ENCODE measurements at places on chromosomes 7 and 10.

DNA sequence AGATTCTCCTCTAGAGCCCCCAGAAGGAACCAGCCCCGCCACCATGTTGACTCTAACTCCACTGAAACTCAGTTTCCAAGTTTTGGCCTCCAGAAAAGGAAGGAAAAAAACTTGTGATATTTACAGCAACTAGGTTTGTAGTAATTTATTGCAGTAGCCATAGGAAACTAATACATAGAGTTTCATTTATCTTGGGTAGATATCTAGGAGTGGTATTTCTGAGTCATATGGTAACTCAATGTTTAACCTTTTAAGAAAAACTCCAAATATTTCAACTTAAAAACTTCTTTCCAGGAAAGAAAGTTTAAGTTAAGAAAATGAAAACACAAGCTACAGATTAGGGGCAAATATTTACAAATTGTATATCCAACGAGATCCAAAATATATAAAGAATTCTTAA, 576.7 kb downstream of the KCNMA1 start:
- no peak for DNase-seq

- DNase-seq, result peak; percentile 40
Measured at GRCh38 chr10:81036257-81036656, 498.6 kb downstream of the SH2D4B start.

DNA sequence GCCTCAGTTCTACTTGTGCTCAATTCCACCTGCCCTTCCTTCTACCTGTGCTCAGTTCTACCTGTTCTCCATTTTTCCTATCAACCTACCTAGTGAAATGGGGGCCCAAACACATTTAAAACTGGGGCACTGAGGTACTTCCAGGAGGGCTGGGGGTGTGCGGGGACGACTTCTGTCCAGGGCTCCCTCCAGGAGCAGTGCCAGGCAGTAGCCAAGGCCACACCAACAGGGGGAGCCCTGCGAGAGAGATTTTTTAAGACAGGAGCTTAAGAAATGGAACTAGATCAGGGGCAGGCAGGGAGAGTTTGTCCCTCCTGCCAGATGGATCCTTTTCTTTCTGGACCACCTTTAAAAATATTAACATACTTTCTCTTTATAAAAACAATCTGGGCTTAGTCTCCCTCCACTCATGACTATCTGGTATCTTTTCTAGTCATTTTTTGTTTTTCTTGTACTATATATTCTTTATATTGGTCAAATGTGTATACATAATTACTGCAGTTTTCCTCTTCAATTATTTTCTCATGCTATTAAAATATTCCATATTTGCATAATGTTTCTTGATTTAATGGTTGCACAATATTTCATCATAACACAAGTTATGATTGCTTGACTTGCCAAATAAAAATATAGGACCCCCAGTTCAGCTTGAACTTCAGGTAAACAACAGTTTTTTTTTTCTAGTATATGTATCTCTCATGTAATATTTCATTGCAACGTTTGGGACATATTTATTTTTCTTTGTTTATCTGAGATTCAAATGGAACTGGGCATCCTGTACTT, 47.3 kb upstream of the INSYN2A start:
- DNase-seq, result no peak

GRCh38 chr7:3533040-3533439, 232.0 kb downstream of the SDK1 start:
- no peak for DNase-seq

- no peak for DNase-seq
Measured at GRCh38 chr10:116787053-116787659, 44.8 kb upstream of the HSPA12A start.

DNA sequence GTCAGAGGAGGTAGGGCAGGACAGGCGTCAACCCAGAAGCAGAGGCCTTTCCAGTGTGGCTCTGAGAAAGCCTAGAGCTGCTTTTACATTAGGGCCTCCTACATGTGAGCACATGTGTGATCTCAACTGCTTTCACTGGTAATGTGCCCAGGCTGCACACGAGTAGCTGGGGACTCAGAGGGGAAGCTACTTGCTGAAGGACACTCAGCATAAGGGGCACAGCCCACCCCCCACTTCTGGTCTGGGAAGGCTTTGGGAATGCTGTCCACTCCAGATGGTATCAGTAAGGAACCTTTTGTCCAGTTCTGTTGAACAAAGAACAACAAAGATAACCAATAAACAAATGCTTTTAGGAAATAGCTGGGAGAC, 18.9 kb downstream of the PRF1 start:
- no peak for DNase-seq

- no peak for DNase-seq
Measured at GRCh38 chr7:115417662-115418061, 495.8 kb downstream of the MDFIC start.

GRCh38 chr7:51067757-51068156, 248.9 kb downstream of the COBL start:
- DNase-seq, result peak; percentile 39

- no peak for DNase-seq
Measured at GRCh38 chr7:73919694-73920375, 58.9 kb downstream of the TMEM270 start.

DNA sequence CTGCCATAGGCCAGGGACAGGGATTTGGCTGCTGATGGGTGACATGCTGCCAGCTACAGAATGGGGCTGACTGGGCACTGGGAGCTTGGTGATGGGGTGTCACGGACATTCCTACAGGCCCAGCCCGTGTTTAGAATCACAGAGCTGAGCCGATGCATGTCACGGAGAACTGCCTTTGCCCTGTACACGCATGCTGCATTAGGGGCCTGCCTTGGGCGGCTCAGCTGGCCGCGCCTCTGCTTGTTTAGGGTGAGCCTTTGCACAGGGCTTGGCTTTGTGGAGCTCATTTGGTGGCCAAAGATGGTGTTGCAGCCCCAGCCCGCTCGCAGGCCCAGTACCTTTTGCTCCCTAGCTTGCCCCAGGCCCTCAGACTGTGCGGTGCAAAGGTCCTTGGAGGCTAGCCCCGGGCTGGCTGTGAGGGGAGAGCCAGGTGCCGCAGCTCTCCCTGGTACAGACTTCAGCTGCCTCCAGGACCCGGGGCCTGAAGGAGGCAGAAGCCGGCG, 108.4 kb upstream of the BTBD16 start:
- DNase-seq, result no peak

DNA sequence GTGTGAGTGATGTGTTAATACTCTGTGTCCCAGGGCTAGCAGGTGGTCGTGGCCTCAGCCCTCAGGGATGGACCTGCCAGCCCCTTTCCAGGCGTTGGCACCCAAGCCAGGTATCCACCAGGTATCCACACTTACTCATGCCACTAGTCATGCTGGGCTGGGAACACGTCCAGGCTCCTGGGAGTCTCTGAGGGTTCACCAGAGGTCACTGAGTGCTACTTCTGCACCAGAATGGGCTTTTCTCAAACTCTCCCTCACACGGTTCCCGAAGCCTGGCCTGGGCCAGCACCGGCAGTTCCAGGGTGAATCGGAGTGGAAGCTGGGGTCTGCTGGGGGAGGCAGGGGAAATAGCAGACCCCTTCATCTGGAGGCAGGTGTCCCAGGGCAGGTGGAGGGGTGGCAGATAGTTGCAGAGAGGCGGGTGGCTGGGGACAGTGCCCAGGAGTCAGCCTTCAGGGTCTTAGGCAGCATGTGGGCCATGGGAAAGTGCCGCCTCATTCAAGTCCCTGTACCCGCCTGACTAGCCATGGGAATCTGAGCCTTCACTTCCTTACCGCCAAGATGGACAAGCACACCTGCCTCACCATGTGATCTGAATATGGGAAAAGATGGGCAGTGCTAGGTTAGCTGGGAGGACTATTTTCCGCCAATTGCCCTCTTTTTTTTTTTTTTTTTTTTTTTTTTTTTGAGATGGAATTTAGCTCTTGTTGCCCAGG, 95.5 kb upstream of the GTF2I start:
- no peak for DNase-seq

DNA sequence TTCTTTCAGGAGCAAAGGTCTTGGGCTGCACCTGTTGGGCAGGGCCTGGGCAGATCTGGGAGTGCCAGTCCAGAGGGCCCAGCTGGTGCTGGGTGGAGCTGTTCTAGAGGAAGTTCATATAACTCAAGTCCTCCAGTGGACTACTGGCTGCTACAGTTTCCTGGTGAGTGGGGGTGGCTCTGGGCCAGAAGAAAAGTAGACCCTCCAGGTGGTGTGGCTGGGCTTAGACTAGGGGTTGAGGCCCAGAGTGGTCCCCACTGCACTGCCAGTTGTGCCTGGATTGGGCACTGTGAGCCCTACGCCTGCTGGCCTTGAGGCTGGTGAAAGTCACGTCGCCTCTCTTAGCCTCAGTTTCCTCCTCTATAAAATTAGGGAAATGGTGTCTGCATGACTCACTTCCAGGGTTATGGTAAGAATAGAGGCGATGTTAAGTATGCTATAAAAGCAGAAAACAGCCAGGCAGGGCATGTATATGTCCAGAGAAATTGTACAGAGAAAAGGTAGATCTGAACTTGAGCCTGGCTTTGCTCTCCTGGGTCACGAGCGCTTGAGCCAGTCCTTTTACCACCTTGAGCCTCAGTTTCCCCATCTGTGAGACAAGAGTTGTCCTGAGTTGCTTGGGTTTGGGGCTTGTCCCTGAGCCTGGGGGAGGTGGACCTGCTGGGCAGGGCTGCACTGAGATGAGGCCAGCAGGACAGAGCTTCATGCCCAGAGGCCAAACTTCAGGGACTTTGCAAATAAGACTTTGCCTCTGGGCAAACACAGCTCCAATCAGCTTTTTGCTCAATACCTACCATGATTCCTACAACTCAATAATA, 3.8 kb upstream of the CLDN3 start:
- no peak for DNase-seq

GRCh38 chr10:80536361-80536835, 1.3 kb upstream of the SH2D4B start:
- DNase-seq, result no peak

GRCh38 chr7:129494041-129494440, 8.3 kb upstream of the SMKR1 start:
- no peak for DNase-seq

DNA sequence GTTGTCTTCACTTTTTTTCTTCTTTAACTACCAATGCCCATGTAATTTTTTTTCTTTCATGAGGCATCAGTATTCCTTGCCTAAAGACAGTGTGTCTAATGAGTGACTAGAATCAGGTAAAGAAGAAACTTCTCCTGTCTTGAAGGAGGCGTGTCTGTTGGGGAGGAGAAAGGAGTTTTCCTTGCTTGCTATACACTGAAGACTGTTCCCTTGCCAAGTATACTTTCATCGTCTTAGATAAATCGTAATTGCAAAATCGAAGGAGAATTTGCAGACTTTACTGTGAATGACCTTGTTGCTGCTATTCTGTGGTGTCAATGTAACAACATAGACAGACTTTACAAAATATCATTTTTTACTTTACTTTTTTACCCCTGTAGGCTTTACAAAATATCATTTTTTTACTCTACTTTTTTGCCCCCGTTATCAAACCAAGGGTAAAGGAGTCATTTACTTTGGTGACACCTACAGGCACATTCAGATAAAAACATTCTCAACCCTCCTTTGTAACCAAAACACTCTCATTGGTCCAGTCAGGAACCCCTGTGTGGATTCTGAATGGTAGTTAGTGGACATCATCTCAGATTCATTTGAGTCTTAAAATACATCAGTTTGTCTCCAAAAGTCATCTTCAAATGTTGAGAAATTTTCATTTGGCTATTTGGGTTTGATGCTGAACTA, 232.4 kb downstream of the AHR start:
- peak; percentile 30 for DNase-seq

GRCh38 chr7:80135309-80136104, 876 bp downstream of the GNAI1 start:
- peak; percentile 41 for DNase-seq

DNA sequence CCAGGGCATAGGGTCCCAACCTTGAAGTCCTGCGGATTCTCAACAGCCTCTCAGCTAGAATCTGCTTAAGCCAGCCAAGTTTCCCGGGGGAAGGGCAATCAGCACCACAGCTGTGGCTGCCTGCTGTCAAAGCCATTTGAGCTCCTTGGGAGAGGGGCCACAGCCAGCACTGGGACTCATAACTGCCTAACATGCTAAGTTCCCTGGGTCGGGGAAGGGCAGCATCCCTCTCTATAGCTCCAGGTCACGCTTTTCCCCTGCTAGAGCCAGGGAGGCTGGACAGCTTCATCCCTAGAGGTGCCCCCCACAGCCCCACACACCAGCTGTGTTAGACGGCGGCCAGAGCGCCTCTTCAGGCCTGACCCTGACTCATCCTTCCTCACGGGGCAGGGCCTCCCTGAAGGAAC, 49.6 kb upstream of the PDE1C start:
- DNase-seq, result no peak

- DNase-seq, result no peak
Measured at GRCh38 chr10:44651834-44652233, 259.3 kb upstream of the TMEM72 start.

DNA sequence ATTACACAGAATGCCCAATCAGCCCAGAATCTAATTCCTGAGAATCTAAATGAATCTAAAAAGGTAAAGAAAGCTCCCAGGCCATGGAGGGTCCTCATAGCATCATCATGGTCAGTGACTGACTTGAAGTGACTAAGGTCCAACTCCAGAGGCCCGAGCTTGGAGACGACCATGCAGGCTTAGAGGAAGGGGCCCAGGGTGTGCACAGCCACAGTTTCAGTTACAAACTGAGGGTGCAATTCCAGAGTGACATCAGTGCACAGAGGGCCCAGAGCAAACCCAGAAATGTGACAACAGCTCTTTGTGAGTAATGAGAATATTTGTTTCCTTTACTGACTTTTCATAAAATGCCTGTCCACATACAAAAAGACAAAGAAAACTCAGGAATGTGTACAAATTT, 170.0 kb downstream of the TNS3 start:
- no peak for DNase-seq

- no peak for DNase-seq
Measured at GRCh38 chr10:69682955-69683474, 53.0 kb downstream of the FAM241B start.

GRCh38 chr7:130352194-130353074, 7.8 kb downstream of the CPA5 start:
- DNase-seq, result no peak

DNA sequence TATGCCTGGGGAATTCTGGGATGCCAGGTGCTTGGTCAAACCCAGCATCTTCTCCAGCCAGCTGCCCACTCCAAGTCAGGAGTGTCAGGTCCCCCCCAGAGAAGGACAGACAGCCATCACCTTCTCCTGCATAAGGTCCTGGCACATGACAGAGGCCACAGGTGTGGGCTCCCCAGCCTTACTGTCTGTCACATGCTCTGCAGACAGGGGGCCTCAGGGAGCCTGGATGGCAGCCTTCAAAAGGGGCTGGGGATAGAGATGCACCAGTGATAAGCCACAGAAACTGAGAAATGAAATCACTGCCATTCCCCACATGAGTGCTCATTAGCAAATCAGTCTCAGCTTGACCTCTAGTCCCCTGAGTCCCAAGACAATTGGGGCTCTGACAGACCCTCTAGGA, 72.9 kb downstream of the PLXNA4 start:
- no peak for DNase-seq

DNA sequence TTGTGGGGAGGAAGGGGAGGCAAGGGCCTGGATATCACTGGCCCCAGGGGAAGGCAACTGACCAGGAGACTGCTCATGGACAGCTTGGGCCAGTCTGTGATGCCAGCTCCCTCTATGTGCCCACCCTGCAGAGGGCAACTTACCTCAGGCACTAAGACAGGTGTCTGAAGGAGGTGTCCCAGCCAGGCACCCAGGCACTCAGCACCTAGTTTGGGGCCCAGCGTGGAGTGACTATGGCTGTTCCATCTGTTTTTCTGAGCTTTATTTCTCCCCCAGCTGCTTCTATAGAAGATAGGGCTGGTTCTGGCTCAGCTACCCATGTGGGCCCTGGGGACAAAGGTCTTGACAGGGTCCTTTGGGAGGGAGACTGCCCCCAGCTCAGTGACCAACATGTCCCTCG, 150.6 kb upstream of the PCBD1 start:
- no peak for DNase-seq

- no peak for DNase-seq
Measured at GRCh38 chr7:137946011-137946410, 55.9 kb downstream of the CREB3L2 start.

- no peak for DNase-seq
Measured at GRCh38 chr7:52854681-52855080, 180.8 kb upstream of the POM121L12 start.
